ENCODE measurements at places on chromosomes 11 and 22.

- DNase-seq = peak; percentile 3
These were observed 15.0 kb upstream of the CYB5R2 start for GRCh38 chr11:7688238-7688826.

- DNase-seq = no peak
These were observed 5.0 kb upstream of the APOBEC3A start for GRCh38 chr22:38952281-38952993.

- no peak for DNase-seq
These were observed 8.3 kb downstream of the ST3GAL4 start for GRCh38 chr11:126363706-126364248.

- DNase-seq = no peak
These were observed 79.9 kb downstream of the MIAT start for GRCh38 chr22:26737262-26737661.

- DNase-seq = peak; percentile 91
These were observed 105.7 kb downstream of the RASSF10 start for GRCh38 chr11:13114566-13115379.

DNA sequence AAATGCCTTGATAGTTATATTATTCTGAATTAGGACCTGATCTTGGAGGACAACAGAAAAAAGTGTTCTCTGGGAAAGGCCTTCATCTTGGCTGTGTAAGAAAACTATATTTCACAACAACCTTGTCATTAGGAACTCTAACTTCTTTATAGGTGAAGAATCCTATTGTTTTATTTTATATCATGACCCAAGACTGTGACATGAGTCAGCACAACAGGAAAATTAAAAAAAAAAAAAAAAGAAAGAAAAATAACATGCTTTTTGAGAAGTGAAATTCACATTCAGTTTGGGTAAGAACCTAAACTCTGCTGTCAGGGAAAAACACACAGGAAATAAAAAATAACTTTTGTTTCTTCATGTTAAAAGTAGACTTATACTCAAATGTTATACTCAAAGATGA lies 11.7 kb upstream of the FOLR2 start:
- DNase-seq = no peak

DNA sequence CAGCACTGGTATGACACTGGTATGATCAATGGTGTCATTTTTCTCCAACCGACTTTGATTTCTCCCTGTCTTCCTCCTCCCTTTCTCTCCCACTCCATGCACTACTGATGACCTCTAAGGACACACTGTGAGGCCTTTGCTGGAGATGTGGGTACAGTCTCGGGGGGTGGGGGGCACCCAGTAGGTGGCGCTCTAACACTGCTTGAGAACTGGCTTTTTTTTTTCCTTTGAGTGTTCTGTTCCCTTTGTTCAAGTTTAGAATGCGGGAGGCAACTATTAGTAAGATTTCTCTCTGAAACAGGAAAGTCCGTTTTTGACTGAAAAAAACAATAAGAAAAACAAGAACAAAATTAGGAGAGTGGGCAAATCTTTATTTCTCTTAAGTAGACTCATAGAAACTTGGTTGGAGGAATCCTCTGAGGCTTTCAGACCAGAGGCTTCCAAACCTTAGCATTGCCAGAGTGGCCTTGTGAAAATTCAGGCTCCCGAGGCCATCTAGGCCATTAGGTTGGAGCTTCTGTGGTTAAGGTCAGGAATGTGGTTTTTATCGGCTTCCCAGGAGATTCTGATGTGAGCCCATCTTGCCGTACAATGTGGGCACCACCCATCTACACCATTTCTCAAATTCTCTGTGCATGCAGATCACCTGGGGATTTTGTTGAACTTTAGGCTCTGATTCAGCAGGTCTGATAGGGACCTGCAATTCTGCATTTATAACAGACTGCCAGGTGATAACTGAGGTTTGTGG lies 43.2 kb downstream of the PANX1 start:
- no peak for DNase-seq

GRCh38 chr11:117734601-117735024 lies 62.4 kb downstream of the DSCAML1 start:
- DNase-seq = peak; percentile 96

GRCh38 chr22:46229701-46230100 lies 20.4 kb downstream of the CDPF1 start:
- no peak for DNase-seq
